ENCODE measurements at places on chromosomes 7 and 10.

DNA sequence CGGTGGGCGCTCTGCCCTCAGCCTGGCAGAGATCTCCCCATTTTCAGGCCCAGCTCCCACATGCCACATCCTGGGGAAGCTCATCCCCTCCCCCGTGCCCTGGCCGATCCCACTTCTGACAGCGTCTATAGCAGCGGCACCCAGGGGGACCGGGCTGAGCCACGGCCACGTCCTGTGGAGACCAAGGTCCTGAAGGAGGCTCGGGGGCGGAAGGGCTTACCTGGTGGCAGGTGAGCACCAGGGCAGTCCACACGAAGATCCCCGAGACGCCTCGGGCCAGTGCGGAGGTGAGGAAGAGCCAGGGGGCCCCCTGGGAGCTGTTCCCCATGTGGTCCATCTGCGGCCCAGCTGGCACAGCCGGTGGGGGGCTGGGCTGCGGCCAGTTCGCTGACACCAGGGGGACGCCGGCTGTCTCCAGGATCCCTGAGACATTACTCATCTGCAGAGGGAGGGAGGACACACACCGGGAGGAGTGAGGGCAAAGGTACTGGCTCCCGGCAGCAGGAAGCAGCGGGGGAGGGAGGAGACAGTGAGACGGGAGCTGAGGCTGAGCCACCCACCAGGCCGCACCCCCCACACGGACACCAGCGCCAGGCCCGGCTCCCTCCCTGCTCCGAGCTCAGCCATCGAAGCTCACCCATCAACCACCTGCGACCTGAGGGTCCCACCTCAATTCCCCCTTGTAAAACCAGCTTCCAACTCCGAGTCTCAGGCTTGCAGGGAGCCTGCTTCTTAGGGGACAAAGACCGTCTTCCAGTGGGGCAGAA, 776 bp downstream of the TMEM184A start:
- no peak for DNase-seq

- DNase-seq = no peak
Measured at GRCh38 chr10:59895629-59896116, 10.7 kb downstream of the CCDC6 start.

DNA sequence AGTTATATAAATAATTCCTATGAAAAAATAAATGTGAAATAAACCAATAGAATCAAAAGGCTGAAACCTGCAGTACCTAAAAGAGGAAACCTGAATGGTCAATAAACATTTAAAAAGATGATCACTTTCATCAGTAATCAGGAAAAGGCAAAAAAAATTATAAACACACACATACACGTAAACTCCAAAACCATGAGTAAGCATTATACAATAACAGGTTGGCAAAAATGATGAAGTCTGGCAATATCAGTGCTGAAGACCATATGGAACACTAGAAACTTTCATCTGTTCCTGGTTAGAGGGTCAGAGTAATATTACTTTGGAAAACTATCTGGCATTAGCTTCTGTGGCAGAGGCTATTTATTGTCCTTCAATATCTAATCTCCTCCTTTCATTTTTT, 38.5 kb downstream of the PTF1A start:
- no peak for DNase-seq

DNA sequence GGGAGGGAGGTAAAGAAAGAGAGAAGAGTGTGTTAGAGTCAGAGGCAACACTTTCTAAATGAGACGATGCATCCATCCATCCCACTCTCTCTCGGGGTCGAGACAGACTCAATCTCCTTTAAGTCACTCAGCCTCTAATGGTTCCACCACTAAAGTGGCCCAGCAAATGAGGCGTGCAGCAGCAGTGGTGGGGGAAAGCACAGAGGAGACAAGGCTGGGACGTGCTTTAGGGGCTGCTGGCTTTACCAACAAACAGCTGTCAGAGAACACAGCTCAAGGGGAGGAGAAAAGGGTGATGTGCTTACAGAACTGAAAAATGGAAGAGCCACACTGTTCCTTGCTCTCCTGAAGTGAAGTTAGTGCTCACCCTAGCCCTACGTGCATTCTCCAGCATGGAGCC, 4.5 kb upstream of the SEC31B start:
- no peak for DNase-seq

DNA sequence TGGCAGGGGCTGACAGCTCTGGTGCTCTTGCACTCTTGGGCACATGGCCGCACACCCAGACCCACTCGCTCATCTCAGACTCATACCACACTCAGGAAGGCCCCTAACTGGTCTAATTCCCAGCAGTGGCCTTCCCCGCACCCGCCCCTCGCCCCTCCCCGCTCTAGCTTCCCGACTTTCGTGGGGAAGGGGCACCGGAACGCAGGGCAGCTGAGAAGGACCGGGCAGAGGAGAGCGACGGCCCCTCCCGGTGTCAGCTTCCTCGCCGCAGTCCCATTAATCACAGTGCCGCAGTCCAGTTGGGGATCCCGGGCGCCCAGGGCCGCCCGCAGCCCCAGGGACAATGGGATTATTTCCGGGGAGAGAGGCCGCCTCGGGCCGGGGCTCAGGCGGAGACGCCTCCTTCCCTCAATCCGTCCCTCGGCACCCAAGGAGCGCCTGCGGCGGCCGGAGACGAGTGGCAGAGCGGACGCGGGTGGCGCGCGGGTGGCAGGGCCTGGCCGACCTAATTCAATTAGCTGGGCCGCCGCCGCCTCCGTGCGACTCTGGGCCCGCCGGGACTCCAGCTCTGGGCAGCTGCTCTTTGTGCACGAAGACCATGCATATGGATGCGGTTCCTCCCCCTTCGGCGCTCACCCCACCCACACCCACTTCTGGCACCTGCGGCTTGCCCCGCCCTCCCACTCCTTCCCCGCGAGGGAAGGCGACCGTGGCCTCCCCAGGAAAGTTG, 7.8 kb upstream of the TLX1 start:
- no peak for DNase-seq

DNA sequence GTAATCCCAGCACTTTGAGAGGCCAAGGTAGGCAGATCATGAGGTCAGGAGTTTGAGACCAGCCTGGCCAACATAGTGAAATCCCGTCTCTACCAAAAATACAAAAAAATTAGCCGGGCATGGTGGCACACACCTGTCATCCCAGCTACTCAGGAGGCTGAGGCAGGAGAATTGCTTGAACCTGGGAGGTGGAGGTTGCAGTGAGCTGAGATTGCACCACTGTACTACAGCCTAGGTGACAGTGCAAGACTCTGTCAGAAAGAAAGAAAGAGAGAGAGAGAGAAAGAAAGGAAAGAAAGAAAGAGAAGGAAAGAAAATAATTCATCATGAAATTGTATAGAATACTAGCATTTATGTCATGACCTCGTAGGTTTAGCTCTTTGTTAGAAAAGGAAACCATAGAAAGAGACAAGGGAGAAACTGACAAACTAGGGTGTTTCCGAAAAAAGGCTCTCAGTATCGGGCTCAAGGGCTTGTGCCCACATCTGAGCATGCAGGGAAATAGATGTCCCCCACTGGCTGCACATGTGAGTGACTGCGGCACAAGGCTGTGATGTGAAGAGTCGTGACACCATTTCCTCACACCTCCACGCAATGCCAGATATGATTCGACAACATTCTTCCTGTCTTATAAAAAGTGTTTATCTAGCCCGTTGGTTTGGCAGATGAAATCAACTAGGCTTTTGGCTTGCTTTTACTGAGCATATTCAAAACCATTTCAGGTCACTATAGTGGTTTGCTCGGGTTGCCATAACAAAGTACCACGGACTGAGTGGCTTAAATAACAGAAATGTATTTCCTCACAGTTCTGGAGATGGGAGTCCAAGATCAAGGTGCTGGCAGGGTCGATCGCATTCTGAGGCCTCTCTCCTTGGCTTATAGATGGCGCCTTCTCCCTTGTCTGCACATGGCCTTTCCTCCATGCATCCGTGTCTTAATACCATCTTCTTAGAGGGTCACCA, 2.0 kb downstream of the SRGN start:
- no peak for DNase-seq

- DNase-seq = no peak
Measured at GRCh38 chr7:100373261-100373831, at the start of gene PILRA. TSS of gene PILRA (plus strand) at chr7:100373487. CDS start at chr7:100373657, 170 bp downstream.

DNA sequence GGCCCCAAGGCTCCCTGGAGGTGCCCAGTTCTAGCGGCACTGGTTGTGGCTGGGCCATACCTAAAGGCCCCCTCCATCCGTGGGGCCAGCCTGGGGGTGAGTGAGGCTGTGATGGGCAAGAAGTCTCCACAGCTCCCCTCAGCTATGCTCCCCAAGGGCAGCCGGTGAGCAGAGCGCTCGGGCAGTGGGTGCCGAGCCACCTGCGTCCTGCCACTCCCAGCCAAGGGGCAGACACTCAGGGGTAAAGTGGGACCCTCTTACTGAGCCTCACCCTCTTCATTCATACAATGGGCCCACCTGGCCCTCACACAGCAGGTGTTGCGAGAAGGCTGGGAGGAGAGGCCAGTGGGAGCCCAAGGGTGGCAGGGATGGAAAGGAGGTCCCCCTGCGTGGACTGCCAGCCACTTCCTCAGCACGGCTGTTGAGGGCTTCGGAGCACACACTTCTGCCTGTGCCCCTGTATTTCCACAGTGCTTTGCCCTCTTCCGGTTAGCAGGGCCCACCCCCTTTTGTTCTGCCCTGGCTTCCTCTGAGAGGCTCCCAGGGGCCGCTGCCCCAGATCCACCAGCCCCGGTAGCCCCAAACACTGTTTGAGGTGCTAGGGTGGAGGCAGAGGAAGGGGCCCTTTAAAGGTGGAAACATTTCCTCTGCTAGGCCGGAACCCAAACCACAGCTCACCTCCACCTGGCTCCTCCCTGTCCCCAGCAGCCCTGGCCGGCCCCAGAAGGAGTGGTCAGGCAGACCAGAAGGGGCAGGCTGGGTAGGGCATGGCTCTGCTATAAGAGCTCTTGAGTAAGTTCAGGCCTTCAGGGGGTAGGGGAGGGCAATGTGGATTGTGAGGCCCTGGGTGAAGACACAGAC, 16.4 kb upstream of the C10orf105 start:
- DNase-seq = no peak

DNA sequence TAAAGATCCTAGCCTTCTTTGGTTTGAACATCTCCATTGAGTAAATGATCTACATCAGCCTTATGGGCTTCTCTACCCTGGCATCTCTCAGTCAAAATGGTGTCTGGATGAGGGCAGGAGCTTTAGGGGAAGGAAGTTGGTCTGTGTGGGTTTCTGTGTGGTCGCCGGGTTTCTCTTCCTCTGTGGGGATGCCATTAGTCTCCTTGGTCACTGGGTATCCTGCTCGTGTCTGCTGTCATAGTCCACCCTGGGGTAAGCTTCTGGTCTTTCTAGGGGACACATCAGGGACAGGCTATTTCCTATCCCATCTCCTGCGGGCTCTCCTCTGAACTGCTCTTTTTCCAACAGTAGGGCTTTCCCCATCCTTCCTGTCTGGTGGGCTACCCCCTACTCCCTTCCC, 150.3 kb upstream of the NPY start:
- DNase-seq = no peak

DNA sequence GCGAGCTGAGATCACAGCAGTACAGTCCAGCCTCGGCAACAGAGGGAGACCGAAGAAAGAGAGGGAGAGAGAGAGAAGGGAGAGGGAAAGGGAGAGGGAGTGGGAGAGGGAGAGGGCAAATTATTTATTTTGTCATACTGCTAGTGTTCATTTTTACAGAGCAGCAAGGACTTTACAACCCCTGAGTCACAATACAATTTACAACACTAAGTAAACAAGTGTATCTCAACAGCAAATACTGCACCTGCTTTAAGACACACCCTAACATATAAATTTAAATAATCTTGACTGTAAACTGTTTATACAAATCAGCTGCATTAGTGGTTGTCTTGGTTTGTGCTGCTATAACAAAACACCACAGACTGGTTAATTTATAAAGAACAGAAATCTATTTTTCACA, 27.2 kb downstream of the HTR5A start:
- no peak for DNase-seq

- DNase-seq = no peak
Measured at GRCh38 chr10:79295563-79295962, 51.7 kb upstream of the PPIF start.

DNA sequence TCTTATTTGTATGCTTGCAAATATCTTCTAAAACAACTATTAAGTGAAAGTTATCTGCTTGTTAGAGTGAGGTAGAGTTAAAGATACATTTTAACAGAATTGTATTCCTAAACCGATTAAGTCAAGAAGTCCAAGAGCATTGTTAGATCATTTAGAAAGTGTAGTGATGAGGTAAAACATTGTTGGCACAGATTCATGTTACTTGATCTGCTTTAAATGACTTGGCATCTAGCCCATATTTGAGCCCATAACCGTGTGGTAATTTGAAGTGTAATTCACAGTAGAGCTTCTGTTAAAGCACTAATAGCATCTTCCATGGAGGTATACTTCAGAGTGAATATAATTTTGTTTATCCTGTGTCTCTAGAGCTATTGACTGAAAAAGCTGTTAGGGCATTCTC, 62.1 kb downstream of the PTEN start:
- no peak for DNase-seq

GRCh38 chr7:127986581-127987521, 44.4 kb downstream of the LRRC4 start:
- DNase-seq = no peak

DNA sequence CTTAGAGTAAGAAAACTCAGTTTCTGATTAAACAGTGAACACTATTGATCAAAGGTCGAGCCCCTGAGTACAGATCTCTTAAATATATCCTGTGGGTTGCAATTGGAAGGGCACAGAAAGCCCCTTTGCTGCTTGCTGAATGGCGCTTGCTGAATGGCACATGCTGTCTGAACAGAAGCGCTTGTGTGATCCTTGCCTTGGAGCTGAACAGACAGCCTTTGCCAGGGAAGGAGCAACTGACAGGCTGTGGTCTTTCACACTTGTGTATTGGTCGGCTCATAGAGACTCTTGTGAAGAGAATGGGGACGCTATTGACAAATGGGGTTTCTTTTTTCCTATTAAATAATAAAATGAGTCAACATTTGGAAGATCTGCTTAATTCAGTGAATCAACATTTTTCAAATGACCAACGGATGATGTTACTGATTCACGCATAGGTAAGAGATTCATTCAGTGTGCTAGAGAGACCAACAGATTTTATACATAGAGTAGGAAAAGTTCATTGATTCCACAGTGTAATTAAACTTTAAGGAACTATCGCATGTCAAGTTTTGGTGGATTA, 99.4 kb upstream of the TNS3 start:
- no peak for DNase-seq

GRCh38 chr7:107754642-107755041, 10.7 kb downstream of the CBLL1 start:
- DNase-seq = no peak

DNA sequence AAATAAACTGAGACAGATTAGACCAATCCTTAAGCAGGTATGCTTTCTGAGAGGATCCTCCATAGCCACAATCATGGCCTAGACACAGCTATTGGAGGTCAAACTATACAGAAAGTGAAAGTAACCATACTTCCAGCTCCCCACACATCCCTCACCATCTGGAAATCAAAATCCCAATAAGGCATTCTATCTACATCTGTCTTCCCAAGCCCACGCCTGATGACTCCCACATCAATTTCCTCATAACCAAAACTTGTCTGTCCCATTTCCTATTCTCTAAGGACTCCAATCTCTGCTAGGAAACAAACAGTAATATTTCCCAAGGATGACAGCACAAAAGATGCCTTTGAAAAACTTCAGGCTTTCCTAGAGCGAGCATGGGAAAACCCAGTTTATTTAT, 247.3 kb upstream of the HPS1 start:
- DNase-seq = no peak
